ENCODE measurements at places on chromosomes 3 and 15. TPM values are rescaled to one million over a fixed set of nuclear protein-coding genes. Genes with fewer than 3 reads are reported as not detected.

Gene ZNF502
- 11.4 TPM for total RNA-seq

Gene ITIH3
- 4.6 TPM for total RNA-seq

Gene ITGA11
- total RNA-seq, result 22.8 TPM

Gene RRP9
- 28.2 TPM for total RNA-seq

Gene SLC15A2
- 39.2 TPM for total RNA-seq

Gene INSYN1
- total RNA-seq, result 8.1 TPM

- DNase-seq, result no peak
Measured at GRCh38 chr3:126607214-126607908, 47.6 kb downstream of the TXNRD3 start.

- no peak for DNase-seq
Measured at GRCh38 chr3:13513913-13514517, 33.9 kb downstream of the HDAC11 start.

DNA sequence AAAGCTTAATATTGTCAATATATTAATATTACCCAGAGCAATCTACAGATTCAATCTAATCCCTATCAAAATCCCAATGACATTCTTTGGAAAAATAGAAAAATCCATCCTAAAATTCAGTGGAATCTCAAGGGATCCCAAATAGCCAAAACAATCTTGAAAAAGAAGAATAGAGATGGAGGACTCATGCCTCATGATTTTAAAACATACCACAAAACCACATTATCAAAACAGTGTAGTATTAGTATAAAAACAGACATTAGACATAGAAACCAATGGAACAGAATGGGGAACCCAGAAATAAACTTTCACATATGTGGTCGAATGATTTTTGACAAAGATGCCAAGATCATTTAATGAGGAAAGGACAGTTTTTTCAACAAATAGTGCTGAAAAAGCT, 14.6 kb downstream of the NEK4 start:
- no peak for DNase-seq

- peak; percentile 44 for DNase-seq
Measured at GRCh38 chr3:65751123-65751700, 287.5 kb downstream of the MAGI1 start.

DNA sequence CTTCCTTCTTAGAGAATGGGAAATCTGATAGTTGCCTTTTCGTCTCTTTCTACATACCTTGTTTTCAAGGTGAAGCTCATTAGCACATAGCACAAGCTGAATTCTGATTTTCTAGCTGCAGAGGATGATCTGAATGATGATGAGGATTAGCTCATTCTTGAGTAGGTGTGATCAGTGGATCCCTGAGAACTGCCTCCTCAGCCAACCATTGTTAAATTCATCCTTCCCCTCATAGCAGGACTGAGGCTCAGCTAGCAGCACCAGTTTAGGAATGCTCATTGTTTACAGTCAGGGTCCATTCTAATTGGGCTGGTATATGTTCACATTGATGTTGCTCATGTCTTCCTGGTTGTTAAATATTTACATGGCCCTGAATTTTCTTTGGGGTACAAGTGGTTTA, 299.9 kb upstream of the MME start:
- DNase-seq, result no peak

DNA sequence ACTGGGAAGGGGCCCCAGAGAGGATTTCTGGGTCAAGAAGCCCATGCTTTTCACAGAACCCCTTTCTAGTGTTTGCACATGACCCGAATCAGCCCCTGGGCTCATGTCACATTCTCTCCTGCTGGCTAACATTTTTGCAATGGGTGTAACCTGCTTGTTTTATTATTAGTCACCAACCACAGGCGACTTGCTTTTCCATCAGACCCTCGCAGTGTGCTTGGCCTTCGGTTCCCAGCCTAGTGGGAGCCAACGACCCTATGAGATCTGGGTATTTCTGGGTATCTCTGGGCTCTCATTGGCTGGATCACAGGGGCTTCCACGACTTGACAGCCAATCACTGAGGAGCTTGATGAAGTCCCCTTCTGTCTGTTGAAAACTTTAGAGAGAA, 11.0 kb upstream of the FBLN2 start:
- DNase-seq, result peak; percentile 67

GRCh38 chr3:21944251-21944650, 193.2 kb upstream of the ZNF385D start:
- DNase-seq, result no peak

Data from ureter (tissue), 1 donor.